ENCODE measurements at places on chromosomes 16 and 17.

DNA sequence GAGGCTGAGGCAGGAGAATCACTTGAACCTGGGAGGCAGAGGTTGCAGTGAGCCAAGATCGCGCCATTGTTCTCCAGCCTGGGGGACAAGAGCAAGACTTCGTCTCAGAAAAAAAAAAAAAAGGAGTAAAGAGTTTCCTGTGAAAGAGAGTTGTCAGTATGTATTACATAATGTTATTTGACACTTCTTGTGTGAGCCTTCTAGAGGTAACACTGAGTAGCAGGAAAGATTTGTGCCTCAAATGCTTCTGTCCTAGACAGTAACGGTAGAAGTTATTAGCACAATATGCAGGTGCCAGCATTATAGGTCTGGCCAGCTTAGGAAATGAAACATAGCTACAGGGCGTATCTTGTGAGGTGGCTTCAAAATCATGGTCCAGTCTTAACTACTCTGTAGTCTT, 6.2 kb downstream of the RPS6KB1 start:
- no peak for DNase-seq

DNA sequence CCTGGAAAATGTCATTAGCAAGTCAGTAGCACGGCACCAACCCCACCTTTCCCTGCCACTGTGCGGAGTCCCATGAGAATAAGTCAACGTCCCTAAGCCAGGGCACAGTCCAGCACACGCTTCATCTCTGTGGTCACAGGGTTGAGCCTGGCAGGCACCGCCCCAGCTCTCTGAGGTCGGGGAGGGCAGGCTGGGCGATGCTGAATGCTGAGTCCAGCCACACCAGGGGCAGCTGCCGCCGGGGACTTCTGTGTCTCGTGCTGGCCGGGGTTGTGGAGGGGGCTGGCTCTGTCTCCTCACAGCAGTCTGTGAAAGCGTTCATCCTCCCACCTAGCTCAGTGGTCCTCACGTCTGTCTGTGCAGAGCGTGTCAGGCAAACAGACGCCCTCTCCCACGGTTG, 53.2 kb downstream of the BANP start:
- no peak for DNase-seq

DNA sequence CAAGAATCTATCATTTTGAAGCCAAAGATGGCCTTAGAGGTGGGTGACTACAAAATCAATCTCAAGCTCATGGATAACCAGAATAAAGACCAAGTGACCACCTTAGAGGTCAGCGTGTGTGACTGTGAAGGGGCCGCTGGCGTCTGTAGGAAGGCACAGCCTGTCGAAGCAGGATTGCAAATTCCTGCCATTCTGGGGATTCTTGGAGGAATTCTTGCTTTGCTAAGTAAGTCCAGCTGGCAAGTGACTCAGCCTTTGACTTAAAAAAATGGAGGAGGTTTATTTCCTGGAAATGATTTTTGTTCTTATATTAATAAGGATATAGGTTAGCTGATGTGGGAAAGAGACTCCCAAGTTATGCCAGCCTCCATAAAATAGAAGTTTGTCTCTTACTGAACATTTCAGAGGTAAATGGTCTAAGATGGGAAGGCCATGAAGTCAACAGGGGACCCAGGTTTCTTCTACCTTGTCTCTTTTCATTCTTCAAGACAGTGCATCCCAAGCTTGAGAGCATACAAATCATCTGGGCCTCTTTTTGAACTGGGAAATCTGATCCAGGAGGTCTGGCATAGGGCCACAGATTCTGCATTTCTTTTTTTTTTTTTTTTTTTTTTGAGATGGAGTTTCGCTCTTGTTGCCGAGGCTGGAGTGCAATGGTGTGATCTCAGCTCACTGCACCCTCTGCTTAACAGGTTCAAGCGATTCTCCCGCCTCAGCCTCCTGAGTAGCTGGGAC, 19.8 kb upstream of the TANGO6 start:
- DNase-seq, result no peak

- DNase-seq, result no peak
Observed at GRCh38 chr17:57337390-57337789, 81.1 kb downstream of the MSI2 start.

- no peak for DNase-seq
Observed at GRCh38 chr17:8632061-8632460, 1.5 kb upstream of the MYH10 start.

Measured in NCI-H510A treated with DMSO at 0.1 percent for 48 hours (cell line).